ENCODE measurements at places on chromosomes 12 and 14.

- DNase-seq = no peak
Observed at GRCh38 chr12:104930388-104931326, 27.4 kb downstream of the SLC41A2 start.

GRCh38 chr14:75267141-75267721 lies 11.4 kb upstream of the FOS start:
- DNase-seq = no peak

GRCh38 chr12:99049774-99050173 lies 404.7 kb downstream of the APAF1 start:
- DNase-seq = no peak

GRCh38 chr12:67892259-67893021 lies 96.8 kb upstream of the IFNG-AS1 start:
- DNase-seq = no peak

- no peak for DNase-seq
Observed at GRCh38 chr12:93912086-93912733, 235.0 kb downstream of the CRADD start.

DNA sequence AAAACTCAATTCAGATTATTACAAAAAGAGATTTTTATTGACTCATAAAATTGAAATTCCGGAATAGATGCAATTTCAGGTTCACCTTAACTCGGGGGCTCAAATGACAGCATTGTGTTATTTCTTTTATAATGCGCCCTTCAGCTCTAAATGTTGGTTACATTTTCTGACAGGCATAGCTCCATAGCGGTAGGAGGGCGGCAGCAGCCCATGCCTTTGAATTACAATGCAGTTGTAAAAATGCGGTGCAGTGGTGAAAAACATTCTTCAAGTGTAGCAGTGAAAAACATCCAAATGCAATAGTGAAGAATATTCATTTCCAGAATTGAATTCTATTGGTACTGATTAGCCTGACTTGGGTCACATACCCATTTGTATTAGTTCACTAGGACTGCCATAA lies 215.3 kb upstream of the PKP2 start:
- DNase-seq = no peak

GRCh38 chr14:103296987-103297386 lies 37.0 kb upstream of the EIF5 start:
- no peak for DNase-seq

- no peak for DNase-seq
Observed at GRCh38 chr12:75738486-75738885, 227.1 kb upstream of the KRR1 start.

DNA sequence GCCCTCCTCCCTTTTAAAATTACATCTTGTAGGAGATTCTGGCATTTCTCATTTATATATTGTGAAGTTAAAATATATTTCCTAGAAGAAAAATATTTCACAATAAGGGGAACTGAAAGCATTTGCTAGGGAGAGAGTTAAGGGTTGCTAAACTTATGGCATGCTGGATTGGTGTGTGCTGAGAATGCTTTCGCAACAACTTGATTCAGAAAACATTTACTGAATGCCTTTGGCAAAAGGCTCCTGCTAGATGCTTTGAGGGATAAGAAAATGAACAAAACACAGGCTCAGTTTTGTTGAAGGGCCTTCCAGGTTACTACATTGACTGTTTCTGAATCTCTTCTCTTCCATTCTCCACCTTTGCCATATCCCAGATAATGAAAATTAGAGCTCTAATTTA lies 67.5 kb downstream of the DIP2B start:
- DNase-seq = no peak

DNA sequence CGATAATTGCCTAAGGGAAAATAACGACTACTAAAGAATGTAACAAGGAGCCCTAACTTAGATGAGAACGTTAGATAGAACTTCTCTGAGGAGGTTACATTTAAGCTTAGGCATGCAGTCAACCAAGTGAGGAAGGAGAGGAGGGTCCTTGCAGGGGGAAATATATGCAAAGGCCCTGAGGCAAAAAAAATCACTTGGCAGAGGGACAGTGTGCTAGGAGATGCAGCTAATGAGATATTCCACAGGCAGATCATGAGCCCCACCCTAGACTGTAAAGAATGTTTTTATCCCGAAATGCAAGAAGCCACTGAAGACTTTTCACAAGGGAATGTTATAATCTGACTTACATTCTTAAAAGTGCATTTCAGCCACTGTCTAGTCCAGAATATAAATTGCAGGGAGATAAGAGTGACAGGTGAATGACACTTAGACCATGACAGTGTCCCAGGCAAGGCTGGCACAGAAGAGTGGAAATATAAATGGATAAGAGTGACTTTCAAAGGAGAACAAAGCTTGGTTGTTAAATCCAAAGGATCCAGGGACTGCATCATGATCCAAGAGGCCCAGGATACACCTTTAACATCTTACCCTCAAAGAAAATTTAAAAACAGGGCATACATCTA lies 61.0 kb downstream of the PPM1H start:
- DNase-seq = no peak

- no peak for DNase-seq
Observed at GRCh38 chr12:91507754-91508153, 325.1 kb upstream of the DCN start.

DNA sequence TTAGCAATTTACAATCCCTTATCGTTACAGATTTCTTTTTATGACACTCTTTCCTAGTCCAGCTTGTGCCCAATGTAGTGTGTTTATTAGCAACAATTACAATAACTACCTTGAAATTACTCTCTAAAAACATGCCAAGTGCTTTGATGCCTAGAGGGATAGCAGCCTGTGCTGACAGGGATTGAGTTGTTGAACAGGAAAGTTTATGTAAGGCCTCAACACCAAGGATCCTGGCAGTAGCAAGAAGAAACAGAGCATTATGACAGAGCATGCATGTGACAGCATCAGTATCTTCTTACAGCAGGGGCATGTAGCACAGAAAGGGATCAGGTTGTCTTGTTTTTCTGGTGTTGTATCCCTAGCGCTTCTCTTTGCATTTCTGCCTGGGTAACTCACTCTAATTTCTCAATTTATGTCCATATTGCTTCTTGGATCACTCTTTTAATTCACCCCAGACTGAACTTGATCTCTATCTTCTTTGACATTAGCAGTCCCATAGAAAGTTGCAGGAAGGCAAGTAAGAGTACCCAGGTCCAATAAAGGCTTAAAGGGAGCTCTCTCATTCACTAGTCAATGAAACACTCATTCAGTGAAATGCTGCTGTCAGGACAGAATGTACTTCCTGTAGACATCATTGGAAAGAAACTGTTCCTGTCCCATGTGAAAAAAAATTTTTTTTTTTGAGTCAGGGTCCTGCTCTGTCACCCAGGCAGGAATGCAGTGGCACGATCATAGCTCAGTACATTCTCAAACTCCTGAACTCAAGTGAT lies 220.0 kb upstream of the GRIP1 start:
- peak; percentile 18 for DNase-seq

GRCh38 chr12:90102957-90103652 lies 394.5 kb upstream of the ATP2B1 start:
- DNase-seq = peak; percentile 43

DNA sequence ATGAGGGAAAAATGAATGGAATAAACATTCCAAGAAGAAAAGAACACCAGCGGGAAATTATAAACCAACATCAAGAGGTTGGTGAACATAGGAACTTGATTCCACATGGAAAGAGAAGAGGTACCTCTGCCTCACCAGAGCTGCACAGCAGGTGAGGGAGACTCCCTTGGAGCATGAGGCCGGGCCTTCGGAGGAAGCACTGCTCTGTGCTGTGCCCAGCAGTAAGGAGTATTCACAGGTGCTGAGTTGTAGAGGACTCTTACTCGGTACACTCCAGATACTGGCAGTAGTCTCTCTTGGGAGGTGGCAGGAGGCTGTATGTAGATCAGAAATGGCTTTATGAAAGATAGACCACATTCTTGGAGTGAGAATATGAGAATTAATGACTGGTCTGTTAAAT lies 76.0 kb downstream of the NPAS3 start:
- no peak for DNase-seq

- no peak for DNase-seq
Observed at GRCh38 chr12:43840338-43840737, 4.5 kb downstream of the TMEM117 start.

DNA sequence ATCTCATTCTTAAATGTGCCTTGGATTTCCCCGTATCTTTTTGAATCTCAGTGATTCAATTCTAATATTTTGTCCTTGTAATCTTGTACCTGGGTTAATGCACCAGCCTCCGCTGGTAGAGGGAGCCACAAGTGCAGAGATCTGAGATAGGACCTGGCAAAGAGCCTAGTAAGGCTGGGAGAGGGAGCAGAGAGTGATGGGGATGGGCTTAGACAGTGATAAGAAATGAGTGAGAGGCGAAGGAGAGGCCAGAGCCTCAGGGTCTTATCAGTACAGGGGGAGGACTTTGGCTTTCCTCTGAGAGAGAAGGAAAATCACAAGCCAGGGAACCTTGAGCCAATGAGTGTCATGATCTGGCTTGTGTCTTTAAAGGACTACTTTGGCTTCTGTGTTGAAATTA lies 30.5 kb upstream of the LMNTD1 start:
- no peak for DNase-seq

- peak; percentile 87 for DNase-seq
Observed at GRCh38 chr12:56987551-56988053, 18.7 kb downstream of the ZBTB39 start.

- DNase-seq = no peak
Observed at GRCh38 chr12:108357834-108358579, 18.9 kb upstream of the CMKLR1 start.

DNA sequence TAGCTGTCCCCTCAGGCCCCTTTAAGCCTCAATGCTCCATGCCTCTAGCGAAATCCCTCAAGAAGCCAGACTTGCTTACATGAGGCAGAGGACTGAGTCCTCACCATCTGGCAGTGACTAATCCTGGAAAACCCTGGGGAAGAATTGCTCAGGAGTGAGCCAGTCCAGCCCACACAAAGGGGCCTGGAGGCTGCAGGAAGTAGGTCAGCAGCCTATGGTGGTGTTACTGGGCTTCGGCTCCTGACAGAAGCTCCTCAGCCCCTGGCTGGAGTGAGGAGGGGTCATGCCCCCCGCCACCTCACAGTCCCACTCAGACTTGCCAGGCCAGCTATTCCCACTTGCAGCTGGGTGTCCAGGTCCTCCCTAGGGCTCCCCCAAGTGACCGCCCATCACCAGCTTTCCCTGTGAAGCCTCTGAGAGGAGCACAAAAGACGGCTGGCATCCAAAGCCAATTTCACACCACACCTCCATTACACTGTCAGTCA lies 250.5 kb downstream of the DPF3 start:
- no peak for DNase-seq

- DNase-seq = no peak
Observed at GRCh38 chr14:63453443-63453936, 89.7 kb downstream of the PPP2R5E start.

DNA sequence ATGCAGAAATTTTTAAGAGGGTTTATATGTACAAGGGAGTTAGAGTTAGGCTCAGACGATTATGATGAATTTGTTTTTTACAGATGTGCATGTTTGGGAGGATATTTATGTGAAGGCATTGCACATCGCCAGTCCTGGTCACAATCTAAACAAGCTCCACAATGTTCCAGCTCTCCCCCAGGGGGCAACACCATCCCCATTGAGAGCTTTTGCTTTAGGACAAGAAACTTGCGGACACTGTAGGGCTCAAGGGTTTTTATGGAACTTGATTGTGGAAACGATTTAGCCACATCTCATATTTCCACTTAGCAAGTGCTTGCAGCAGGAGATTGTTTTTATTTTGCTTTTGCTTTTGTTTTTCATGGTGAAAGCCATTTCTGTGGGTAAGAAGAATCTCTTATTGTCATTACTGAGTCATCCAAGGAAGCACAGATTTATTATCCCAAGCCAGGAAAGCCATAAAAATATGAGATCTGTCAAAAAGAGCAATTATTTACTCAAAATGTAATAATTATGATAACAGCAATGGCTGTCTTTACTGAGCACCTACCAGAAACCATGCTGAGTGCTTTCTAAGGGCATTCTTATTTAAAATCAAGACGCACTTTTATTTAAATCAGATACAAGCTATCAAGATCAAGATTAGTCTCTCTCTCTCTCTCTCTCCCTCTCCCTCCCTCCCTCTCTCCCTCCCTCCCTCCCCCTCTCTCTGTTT lies 276.7 kb upstream of the SRRM4 start:
- peak; percentile 11 for DNase-seq

- no peak for DNase-seq
Observed at GRCh38 chr12:6265038-6265405, 45.5 kb upstream of the PLEKHG6 start.

- DNase-seq = no peak
Observed at GRCh38 chr14:95695913-95696312, 9.7 kb downstream of the TCL1B start.

- no peak for DNase-seq
Observed at GRCh38 chr12:57098546-57098945, 9.6 kb downstream of the NAB2 start.

DNA sequence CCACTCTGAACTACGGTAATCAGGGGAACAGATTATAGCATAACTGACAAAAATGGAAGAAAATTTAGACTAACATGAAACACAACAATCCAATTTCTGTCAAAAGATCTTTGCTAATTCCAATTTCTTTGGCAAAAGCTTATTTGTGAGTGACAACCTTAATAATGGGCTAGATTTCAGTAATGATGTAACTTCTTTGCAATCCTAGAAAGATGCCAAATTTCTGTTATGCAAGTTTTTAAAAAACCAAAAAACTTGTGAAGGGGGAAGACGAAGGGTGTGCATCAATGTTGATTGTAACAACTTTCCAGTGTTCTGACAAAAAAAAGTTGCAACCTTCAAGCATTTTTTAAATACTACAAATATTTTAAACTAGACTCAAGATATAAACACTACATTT lies 59.9 kb downstream of the DICER1 start:
- DNase-seq = no peak

DNA sequence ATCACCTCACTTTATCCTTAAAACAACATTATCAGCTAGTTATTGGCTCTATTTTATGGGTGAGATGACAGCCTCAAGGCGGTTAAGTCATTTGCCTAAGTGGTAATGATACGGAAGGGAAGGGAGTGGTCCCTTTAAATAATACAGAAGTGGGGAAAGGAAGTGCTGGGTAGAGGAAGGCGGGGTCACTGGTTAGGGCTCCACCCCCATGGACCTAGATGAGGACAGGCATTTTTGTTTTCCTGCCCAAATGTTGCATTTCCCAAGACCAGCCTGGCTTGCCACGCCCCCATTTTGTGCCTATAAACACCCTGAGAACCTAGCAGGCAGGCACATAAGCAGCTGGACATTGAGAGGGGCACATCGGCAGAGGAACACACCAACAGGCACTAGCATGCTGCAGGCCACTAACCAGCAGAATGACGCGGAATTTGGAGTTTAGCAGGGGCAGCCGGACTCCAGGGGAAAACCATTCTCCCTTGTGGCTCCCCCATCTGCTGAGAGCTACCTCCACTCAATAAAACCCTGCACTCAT lies 100.9 kb downstream of the EPS8 start:
- DNase-seq = peak; percentile 42

DNA sequence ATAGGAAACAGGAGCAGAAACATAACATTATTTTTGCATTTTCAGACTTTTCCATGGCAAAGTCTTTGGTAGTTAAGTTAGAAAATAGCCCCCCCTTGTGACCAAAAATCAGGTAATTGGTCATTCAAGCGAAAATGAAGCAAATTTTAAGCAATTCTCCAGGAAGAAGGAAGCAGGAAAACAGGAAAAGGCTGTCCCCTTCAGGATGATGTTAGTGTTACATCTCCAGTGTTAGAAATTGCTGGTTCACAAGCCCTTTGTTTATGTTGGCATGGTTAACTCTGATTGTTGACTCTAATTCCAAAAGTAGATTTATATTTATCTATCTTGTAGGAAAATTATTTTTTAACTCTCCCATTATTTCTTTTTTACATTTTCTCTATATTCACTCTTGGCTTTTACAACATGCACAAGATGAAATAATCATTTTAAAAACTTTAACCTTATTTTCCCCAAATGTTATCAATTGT lies 18.8 kb upstream of the GAS2L3 start:
- DNase-seq = peak; percentile 63

Measured in HEK293T (cell line).